COR-L47 (cell line): ENCODE measurements at places on chromosomes 3 and 15.

DNA sequence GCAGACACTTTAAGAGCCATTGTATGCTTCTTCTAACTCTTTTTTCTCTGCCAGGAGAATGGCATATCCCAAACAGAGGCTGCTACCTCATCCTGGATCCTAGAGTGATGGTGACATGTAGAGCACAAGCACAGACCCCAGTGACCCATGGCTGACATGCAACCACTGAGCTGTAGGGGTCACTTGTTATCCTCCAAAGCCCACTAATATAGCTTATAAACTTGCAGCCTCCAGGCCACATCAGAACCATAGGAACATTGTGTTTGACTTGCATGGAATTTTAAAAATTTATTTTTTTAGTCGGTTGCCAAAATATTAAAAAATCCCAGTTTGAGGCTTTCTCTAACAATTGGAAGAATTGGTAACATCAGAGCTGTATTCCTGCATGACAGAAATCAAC is 283.0 kb upstream of the WNT5A start:
- no peak for DNase-seq

DNA sequence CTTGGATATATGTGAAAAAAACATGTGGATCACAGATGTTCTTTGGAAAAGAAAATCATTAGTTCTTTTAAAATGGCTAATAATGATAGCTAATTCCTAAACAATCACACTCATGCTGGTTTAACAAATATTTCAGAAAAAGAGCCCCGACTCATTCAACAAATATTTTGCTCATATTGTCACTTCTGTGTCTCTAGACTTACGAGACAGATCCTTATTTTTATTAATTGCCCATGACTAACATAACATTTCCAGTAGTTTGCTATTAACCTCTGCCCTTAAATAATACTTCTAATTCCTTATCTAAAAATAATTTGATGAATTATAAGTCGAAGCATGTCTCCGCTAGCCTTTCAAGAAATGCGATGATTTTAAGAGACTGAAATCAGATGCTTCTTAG is 70.4 kb downstream of the SATB1 start:
- no peak for DNase-seq

DNA sequence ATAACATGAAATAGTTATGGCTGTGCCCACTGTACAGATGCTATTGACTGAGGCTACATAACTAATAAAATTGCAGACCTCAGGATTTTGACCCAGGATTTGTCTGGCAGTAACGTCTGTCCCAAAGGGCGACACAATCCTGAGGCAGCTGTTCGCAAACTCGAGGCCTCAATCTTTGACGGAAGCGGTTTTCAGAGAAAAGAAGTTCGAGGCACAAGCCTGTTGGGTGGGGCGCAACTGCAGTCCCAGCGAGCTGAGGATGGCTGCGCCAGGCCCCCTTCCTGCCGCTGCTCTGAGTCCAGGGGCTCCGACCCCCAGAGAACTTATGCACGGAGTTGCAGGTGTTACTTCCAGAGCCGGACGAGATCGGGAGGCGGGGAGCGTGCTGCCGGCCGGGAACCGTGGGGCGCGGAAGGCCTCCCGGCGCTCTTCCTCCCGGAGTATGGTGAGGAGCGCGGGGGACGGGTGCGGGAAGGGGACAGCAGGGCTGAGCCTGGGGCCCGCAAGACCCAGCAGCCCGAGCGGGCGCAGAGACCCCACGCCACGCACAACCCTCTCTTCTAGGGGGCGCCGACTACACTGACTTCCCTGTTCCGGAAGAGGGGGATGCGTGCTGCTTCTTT is at the start of gene PARP15:
Gene PARP15, plus strand, starts transcription at position 242 of the 623 bp plus-strand sequence. Its CDS starts 18 bp downstream, at position 260.
- DNase-seq: no peak

DNA sequence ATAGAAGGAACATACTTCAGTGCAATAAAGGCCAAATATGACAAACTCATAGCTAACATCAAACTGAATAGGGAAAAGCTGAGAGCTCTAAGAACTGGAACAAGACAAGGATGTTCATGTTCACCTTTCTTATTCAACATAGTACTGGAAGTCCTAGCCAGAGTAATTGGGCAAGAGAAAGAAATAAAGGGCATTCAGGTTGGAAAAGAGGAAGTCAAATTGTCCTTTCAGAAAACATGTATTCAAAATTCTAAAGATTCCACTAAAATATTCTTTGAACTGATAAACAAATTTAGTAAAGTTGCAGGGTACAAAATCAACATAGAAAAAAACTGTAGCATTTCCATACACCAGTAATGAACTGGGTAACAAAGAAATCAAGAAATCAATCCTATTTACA is 12.2 kb upstream of the ZNF197 start:
- DNase-seq: no peak

DNA sequence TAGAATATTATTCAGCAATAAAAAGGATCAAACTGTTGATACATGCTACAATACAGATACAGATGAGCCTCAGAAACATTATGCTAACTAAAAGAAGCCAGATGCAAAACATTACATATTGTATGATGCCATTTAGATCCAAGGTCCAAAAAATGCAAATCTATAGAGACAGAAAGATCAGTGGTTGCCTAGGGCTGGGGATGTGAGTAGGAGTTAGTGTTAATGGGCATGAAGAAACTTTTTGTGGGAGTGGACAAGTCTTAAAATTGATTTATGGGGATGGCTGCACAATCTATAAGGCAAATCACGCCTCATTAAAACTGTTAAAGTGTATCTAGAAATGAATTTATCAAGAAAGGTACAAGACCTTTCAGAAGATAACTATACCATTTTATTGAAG is 45.0 kb downstream of the EHHADH start:
- DNase-seq: no peak

- DNase-seq: no peak
Measured at GRCh38 chr15:55348281-55348778, 29.3 kb downstream of the PIGB start.

DNA sequence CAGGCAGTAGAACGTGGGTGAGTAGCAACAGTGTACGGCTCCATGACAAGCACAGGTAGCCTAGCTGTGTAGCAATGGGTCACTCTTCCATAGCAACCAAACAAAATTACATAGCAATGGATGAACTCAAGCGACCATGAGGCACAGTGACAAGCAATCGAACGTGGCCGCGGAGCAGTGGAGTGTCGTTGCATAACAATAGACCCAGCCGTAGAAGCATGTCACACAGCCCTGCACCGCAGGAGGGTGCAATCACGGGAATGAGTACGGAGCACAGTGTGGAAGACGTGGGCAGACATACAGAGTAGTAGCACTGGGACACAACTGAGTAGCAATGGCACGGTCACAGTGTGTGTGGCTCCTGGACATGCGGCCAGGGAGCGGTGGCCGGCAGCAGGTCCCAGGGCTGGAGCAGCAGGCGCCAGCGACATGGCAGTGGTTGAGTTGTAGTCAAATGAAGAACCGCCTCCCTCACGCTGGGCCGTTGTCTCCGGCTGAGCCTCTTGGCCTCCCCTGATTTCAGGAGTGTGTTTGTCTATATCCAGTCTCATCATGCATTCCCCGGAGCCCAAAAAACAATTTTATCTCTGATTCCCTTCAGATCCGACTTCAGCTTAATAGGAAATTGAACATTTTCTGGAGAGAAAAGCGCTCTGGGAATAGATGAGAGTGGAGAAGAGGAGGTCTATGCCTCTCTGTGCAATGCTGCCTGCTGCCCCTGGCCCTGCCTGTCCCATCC is 64.1 kb downstream of the CCDC33 start:
- no peak for DNase-seq

GRCh38 chr3:71288269-71288930 is 295.1 kb downstream of the FOXP1 start:
- DNase-seq: no peak
